ENCODE measurements at places on chromosomes 5 and 9.

GRCh38 chr5:178642351-178642909 is 15.6 kb upstream of the CLK4 start:
- DNase-seq, result peak; percentile 96

GRCh38 chr9:110714314-110714713 is 45.7 kb downstream of the MUSK start:
- DNase-seq, result peak; percentile 26

DNA sequence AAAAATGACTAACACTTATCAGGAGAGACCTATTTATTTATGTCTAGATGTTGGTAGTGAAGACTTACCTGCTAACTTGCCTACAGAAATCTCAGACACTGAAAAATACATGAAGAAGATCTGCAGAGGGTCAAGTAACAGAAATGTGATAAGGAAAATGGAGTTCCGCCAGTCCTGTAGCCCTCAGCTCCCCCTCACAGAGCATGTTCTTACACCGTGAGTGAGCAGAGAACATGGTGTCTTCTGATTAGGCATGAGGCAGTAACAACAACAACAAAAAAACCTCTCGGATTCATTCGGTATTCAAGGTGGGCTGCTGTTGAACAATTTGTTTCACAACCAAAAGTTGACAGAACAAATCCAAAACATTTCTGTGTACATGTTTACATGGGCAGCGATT is 162.0 kb upstream of the SNX2 start:
- no peak for DNase-seq

GRCh38 chr5:150512368-150512747 is 4.4 kb downstream of the NDST1 start:
- no peak for DNase-seq

GRCh38 chr5:149358294-149358651 is 427 bp downstream of the PCYOX1L start:
- DNase-seq, result no peak

DNA sequence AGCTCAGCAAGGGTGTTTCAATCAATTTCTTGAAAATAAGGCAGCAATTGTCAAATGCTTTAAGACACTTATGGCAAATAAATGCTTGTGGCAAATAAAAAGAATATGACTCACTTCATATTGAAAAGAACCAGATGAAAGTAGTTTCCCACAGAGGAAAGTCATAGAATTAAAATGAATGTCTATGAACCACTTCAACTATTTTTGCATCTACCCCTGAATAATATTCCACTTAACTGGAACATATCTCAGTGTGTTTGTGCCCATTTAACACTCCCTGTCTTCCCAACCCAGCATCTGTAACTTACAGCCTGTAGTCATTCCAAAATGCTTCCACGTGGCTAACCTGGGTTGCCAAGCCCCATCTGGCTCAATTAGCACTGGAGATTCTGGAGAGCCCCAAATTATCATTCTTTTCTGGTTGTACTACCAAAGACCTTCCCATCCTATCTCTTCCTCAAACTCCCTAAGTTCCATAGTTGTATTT is 84.7 kb downstream of the FEM1C start:
- DNase-seq, result peak; percentile 55

DNA sequence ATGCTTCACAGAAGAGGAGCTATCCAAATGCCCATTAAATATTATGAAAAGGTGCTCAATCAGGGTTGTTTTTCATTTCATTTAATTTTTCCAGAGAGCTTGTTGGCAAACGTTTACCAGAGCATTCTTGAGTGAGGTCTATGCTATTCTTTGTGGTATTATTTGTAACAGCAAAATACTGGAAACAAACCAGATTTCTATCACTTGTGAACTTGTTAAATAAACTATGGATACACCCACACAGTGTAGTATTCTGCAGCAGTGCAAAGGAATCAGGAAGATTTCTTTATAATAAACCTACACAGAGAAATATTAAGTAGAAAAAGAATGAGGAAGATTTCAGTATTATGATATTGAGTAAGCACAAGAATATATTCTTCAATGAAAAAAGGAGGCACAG is 15.0 kb upstream of the SLC1A1 start:
- DNase-seq, result no peak

GRCh38 chr5:13783726-13784125 is 160.8 kb downstream of the DNAH5 start:
- DNase-seq, result no peak

GRCh38 chr5:132013006-132013689 is 1.7 kb upstream of the ACSL6 start:
- no peak for DNase-seq

DNA sequence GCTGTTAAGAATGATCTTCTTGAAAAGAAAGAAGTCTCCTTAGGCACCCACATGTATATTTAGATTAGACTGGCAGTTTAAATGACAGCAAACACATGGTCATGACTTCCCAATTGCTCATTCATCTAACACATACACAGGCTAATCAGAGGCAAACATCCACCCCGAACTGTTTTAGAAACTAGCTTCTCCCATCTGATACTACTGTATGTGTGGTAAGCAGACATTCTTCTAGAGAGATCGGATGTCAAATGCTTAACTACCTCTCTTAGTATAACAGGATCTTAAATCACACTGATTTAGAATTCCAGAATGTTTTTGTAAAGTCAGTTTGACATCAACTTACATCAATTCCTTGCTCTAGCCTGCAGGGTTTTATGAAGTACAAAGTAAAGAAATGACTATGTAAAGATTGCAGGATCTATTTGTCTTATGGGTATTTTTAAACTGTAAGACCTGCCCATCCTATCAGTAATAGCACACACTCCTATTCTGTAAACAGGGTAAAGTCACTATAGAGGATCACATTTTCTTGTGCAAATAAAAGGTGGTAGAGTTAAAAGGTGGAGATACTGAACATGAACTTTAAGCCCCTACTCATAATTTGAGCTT is 239.7 kb downstream of the MLLT3 start:
- peak; percentile 25 for DNase-seq

DNA sequence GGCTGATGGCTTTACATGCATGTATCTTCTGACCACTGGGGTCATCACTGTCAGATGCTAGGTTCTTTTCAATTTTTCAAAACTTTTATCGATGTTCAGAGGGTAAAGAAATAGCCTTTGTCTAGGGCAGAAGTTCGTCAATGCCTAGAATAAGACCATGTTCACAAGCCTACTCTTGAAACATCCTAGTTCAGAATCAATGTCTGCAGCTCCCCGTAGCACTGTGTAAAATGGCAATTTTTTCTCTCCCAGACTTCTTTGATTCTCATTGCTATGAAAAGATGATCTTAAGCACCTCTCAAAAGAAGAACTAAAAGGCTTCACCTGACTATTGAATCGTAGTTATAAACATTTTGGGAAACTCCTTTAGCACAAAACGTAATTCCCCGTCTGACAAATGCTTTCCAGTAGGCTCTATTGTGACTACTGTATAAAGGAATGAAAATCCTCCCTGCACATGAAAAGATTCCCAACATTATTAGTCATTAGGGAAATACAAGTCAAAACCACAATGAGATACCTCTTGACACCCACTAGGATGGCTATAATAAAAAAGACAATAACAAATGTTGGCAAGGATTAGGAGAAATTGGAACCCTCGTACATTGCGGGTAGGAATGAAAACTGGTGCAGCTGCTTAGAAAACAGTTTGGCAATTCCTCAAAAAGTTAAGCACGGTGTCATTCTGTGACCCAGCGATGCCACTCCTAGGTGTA is 263.5 kb downstream of the ARHGAP26 start:
- DNase-seq, result peak; percentile 98

GRCh38 chr5:91928754-91929521 is 545.8 kb upstream of the ARRDC3 start:
- peak; percentile 51 for DNase-seq

DNA sequence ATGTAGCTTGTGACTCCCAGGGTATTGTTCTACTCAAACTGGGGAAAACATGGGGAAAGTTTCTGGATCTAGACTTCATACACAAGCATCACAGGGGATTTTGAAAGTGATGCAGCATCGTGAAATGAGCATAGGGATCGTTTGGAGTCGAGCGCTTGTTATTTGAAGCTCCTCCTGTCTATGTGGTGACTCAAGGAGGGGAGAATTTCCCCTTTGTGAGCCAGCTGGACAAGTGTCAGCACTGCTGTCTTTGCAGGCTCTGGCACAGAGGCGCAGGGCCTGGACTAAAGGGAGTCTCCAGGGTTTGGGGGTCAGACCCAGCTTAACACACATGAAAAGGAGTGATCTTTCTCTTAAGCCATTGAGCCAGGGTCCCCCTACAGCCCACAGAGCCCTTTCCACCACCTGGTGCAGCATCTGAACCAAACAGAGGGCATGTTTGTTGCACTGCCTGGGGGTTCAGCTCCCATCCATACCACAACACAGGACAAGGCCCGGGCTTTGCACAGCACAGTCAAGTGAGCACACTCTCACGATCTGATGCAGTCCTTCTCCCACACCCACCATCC is 51.0 kb downstream of the IRF1 start:
- DNase-seq, result peak; percentile 62

GRCh38 chr9:89153232-89154017 is 25.2 kb downstream of the SHC3 start:
- peak; percentile 96 for DNase-seq

DNA sequence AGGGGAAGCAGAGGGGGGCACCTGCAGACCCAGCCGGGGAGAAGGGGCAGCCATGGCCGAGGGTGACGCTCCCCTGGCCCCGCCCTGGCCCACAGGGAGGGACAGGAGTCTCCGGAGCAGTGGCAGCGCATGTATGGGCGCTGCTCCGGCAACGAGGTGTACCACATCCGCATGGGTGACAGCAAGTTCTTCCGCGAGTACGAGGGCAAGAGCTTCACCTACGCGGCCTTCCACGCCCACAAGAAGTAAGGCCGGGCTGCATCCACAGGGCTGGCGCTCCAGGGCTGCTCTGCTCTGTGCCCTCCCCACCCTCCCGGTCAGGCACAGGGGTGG is 68.2 kb downstream of the KCNT1 start:
- DNase-seq, result no peak

GRCh38 chr9:114769624-114770023 is 36.2 kb downstream of the TNFSF15 start:
- peak; percentile 21 for DNase-seq

- no peak for DNase-seq
These were observed 524 bp downstream of the FUBP3 start for GRCh38 chr9:130579738-130580463.

DNA sequence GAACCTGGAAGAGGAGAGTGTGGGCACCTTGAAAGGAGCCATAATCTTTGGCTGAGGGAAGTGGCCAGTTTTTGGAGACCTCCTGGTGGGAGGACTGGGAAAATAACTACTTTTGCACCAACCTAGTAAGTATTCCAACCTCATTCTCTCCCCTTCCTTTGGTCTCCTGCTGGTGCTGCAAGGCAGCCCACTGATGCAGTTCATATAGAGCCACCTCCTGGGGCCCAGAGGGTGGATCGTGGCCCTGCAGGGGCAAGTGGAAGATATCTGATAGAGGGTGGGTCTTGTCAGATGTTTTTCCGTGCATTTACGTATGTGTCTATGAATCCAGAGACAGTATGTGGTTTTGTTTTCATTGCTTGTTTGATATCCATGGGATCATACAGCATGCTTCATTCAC is 172.8 kb upstream of the PITX1 start:
- DNase-seq, result no peak

GRCh38 chr5:61141801-61142200 is 20.5 kb downstream of the SMIM15 start:
- no peak for DNase-seq

- no peak for DNase-seq
These were observed 13.0 kb downstream of the NEK6 start for GRCh38 chr9:124270504-124271335.

Measured in bronchial epithelial cell (primary cell).